ENCODE measurements at places on chromosomes 3 and 15.

GRCh38 chr15:90419206-90419605 lies 31.2 kb downstream of the IQGAP1 start:
- DNase-seq: no peak

GRCh38 chr15:69679623-69680228 lies 227.1 kb downstream of the RPLP1 start:
- no peak for DNase-seq

GRCh38 chr15:25327686-25328085 lies 111.1 kb downstream of the UBE3A start:
- no peak for DNase-seq

DNA sequence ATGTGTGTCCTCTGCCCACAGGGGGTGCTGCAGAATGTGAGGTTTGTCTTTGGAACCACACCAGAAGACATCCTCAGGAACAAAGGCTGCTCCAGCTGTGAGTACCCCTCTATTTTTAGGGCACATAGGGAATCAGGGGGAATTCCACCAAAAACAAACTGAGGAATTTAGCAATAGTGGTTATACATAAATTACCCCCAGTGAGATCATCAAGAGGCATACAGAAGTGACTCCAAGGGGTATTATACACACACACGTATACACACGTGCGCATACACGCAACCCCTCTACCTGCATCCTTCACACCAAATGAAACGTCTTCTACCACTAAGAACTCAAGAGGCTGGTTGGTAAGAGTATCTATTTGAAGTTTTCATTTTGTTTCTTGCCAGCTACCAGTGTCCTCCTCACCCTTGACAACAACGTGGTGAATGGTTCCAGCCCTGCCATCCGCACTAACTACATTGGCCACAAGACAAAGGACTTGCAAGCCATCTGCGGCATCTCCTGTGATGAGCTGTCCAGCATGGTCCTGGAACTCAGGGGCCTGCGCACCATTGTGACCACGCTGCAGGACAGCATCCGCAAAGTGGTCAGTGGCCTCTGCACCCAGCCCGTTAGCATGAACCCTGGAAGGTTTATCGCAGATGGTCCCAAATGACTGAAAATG lies 2.9 kb downstream of the THBS1 start:
- no peak for DNase-seq

GRCh38 chr3:67109651-67110204 lies 111.6 kb downstream of the KBTBD8 start:
- no peak for DNase-seq

DNA sequence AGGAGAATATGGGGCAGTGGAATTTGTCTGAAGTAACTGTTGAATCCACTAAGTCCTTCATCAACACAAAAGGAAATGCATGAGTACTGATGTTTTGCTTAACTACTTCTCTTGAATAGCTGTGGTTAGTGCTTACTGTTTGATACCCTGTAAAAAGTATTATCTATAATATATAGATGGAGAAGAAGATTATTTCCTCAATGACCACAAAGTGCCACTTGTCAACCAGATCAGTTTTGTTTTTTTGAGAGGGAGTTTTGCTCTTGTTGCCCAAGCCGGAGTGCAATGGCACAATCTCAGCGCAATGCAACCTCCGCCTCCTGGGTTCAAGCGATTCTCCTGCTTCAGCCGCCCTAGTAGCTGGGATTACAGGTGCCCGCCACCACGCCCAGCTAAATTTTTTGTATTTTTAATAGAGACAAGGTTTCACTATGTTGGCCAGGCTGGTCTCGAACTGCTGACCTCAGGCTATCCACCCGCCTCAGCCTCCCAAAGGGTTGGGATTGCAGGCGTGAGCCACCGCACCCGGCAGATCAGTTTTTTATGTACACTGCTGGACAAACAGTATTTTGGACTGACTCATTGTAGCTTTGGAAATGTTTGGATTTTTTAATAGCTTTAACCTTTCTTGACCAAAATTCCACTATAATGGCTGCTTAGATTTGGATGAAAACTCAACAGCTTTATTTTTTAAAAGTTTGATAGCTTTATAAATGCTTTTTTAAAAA lies 1.5 kb upstream of the RPLP1 start:
- DNase-seq: no peak

DNA sequence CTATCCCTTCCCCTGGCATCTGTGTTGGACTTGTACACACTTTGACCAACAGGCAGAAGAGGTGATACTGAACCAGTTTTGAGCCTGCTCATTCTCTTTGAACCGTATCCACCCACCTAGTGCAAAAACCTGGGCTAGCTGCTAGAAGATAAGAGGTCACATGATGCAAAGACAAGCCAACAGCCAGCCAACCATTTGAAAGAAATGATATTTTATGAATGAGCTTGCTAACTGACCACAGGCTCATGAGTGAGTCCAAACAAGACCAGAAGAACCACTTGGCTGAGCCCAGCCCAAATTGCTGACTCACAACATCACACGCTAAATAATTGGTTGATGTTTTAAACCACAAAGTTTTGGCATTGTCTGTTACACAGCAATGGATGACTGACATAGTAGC lies 74.0 kb upstream of the CTNNB1 start:
- no peak for DNase-seq

GRCh38 chr3:71076361-71077002 lies 507.0 kb downstream of the FOXP1 start:
- no peak for DNase-seq

- DNase-seq: no peak
Measured at GRCh38 chr3:123774474-123774873, 109.7 kb downstream of the MYLK start.

DNA sequence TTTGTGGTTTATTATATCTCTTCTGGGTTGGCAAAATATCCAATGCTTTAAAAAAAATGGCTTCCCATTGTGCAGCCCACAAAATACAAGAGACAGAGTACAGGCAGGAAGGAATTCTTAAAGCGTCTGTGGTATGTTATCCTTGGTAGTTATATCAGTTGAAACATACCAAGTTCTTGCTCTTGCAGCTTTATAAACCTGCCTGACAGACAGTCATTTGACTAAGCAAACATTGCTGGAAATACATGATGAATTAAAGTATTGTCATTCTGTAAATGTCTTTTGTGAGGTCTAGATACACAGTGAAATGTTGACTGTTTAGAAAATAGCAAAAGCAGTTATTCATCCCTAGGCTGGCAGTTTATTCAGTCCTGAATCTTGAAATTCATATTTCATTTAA lies 44.8 kb upstream of the MAP3K13 start:
- no peak for DNase-seq

- DNase-seq: no peak
Measured at GRCh38 chr15:71815301-71815700, 4.9 kb downstream of the NR2E3 start.

- no peak for DNase-seq
Measured at GRCh38 chr3:172213200-172213599, 173.8 kb downstream of the FNDC3B start.

- peak; percentile 35 for DNase-seq
Measured at GRCh38 chr15:66287461-66288057, 5.8 kb upstream of the DIS3L start.

DNA sequence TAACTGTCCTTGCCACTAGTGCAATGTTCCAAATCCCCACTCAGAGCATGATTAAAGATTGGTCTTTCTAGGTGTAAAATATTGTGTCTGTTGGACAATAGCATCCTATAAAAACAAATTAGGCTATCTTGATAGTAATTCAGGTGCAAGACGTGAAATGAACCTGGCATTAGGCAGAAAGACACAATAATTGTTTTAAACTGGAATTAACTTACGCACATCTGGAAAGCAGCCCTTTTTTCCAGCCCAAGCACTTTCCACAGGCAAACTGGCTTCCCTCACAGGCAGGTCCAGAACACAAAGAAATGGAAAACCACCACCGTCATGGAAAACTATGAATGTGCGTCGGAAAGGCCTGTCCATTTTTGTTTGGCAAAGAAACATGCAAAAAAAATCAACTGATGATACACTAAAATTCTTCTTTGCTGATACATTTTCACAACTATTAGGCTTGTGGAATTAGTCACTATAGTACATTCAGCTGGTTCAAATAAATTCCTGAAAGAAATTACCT lies 474.7 kb upstream of the IL12A start:
- DNase-seq: no peak

GRCh38 chr3:15161133-15161532 lies 44.9 kb upstream of the CAPN7 start:
- DNase-seq: no peak

- DNase-seq: no peak
Measured at GRCh38 chr3:29312395-29312794, 31.5 kb downstream of the RBMS3 start.

GRCh38 chr3:37937156-37937555 lies 53.4 kb upstream of the VILL start:
- DNase-seq: no peak

DNA sequence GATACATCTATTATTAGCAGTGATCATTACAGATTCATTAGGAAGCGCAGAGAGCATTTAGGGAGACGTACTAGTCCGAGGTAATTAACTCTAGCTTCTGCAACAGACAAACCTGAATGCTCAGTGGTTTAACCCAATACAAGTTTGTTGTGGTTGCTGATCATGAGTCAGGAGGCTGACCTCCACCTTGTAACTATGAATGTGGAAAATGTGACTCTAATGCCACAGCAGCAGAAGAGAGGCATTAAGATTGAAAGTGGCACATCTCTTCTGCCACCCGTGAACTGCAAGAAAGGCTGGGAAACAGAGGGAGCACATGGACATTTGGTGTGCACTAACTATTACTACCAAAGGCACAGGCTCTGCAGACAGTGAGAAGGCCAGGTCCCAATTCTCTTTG lies 71.2 kb upstream of the C3orf80 start:
- no peak for DNase-seq

DNA sequence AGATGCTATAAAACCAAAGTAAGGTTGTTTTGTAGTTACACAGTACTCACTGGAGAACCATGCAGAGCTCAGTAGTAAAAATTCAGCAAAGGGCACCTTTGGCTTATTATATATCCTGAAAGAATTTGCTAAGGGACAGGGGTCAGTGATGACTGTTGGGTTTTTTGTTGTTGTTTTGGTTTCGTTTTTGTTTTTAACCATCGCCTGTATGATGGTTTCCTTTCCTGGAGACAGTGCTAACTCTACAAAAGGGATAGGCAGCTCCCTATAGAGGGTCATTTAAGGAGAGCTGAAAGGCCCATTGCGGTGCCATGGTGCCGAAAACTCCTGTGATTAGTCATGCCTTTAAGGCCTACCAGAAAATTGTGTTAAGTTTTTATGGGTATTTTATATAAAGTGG lies 118.2 kb upstream of the GOLIM4 start:
- DNase-seq: no peak

DNA sequence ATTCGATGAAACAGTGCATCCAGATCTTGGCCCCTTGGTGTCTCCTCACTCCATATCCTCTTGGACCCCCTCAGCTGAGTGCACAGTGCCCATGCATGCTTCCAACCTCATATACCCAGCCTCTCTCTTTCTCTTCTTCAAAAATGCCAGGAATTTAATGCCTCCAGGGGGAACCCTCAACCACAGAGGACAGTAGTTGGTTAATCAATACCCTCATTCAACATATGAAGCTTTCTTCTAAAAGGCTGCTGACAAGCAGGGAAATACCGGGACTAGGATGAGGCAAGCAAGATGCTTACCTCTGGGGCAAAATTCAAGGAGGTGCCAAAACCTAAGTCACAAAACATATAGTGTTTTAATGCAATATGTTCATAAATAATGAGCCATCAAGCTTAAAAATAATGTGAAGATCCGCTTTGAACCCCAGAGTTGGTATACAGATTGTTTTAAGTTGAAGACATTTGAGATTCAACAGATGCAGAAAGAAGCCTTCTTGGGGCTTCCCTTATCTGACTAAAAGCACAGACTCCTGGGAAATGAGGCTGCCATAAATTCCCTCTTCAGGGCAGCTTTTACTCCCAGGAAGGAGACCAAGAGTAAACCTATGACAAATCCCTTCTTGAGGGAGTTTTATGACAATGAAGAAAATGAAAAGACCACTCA lies 48.2 kb upstream of the FHIT start:
- DNase-seq: no peak

GRCh38 chr3:65402597-65402996 lies 636.1 kb downstream of the MAGI1 start:
- DNase-seq: no peak

DNA sequence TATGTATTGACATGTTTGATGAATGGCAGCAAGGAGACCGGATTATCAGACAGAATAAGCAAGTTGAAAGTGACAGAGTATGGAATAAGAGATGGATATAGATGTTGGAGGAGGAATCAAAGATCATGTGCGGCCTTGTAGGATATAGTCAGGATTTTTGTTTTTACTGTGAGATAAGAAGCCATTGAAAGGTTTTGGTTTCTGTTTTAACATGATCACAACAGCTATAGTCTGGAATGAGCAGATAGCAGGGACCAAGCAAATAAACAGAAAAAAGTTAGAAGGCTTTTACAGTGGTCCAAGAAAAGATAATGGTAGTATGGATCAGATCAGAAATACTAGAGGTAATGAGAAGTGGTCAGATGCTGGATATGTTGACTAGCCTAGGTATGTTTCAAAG lies 52.6 kb downstream of the SLC12A6 start:
- no peak for DNase-seq

Data from NCI-H1694 treated with DMSO at 0.1 percent for 48 hours (cell line).